CD8-positive, alpha-beta memory T cell (primary cell): ENCODE measurements at places on chromosomes 5 and 9.

DNA sequence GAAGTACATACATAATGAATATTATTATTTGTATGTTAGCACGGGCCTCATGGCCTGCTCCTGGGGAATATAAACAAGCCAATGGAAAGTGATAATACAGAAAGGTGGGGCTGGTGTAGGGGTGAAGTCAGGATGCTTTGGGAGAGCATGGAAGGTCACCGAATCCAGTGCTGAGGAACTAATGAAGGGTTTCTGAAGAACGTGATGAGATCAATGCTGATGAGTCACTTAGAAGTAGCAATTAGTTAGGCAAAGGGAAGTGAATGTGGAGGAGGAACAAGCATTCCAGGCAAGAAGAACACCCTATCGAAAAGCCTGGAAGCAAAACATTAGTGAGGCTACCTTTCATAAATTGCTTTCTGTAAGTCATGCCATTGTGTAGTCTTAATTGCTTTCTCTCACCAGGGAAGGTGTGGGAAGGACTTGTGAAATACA, 2.1 kb downstream of the ANXA1 start:
- no peak for DNase-seq

DNA sequence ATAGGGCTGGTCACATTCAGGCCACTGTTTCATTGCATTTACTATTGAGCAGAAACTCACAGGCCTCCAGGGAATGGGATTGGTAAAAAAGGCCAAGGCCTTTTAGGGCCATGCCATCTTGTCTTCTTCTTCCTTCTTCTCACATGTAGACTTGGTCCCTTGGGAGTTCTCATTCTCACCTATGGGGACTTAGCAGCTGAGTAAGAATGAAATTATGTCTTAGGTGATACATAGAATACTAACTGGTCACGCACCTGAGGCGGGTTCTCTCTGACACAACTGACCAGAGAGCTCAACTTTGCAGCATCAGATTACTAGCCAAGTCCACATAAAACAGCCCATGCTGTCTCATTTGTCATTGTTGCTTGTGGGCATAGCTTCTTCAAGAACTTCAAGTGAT, 641.8 kb downstream of the EFNA5 start:
- DNase-seq: no peak

DNA sequence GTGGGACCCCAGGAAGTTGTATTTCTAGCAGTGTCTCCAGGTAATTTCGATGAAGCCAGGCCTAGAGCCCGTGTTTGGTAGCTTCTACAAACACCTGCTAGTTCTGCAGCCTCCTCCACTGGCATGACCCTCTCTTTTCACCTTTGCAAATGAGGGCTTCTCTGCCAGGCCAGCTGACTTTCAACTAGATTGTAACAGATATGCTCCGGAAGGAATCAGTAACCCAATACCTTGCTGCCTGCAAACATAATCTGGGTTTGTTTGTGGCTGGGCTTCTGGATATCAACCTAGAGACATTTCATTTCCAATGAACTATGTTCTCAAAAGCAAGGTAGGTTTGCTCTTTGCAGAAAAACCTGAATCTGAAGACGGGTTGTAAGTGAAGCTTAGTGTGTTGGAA, 354.8 kb downstream of the DMRT2 start:
- no peak for DNase-seq

DNA sequence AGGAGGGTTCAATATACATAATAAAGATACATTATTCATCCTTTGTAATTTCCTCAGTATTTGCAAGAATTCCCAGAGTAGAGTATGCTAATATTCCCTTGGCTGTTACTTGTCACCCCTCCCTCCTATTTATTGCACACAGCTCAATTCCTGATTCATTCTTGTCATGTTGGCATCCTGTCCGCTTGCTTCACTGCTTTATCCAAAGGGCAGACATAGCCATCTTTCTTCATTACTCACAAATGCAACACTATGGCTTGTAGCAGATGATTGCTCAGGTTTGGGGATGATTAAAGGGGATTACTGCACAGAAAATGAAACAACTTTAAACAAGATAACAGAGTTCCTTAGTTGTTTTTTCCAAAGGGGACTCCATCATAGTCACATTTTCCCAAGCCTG, 1.2 kb upstream of the IL33 start:
- DNase-seq: no peak

- DNase-seq: no peak
Measured at GRCh38 chr5:172642051-172642409, 967 bp downstream of the NEURL1B start.

DNA sequence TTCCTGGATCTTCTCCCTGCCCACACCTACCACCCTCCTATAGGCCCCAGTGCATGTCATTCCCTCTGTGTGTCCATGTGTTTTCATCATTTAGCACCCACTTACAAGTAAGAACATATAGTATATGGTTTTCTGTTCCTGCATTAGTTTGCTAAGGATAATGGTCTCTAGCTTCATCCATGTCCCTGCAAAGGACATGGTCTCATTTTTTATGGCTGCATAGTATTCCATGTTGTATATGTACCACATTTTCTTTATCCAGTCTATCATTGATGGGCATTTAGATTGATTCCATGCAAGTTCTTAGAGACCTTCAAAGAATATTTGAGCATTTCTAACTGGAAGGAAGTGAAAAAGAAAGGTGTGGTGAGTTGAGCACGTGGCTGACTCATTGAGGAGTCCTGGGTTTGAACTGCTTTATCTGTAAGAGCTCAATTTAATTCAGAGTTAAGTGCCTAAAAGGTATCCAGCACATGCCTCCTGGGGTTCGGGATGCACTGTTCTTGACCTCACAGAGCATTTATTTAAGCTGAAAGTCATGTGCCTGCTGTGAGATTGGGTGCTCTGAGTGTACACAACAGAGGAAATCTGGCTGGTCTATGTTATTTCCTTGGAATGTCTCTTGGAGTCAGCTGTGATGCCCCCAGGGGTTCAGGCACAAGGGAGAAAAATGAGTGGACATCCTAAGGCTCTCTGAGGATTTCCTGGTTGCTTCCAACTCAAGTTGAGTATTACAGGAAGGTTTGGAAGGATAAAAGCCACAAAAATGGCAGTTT, 56.4 kb downstream of the SH3GL2 start:
- DNase-seq: no peak

DNA sequence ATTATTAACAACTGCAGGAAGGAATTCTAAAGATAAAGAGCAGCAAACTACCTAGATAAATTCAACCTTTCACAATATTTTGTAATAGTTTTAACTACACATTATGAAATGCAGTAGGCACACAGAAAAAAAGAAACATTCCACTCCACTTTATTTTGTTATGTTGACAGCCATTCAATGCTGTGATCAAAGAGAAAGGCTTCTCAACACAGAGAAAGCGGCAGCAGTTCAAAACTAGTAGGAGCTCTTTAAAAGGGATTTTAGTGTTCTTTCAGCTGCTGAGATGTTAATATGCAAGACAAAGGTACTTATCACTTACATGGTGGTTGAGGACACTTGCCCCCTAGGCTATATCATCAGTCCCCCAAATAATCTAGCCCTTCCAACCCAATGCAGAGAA, 11.6 kb downstream of the CEMIP2 start:
- DNase-seq: no peak

DNA sequence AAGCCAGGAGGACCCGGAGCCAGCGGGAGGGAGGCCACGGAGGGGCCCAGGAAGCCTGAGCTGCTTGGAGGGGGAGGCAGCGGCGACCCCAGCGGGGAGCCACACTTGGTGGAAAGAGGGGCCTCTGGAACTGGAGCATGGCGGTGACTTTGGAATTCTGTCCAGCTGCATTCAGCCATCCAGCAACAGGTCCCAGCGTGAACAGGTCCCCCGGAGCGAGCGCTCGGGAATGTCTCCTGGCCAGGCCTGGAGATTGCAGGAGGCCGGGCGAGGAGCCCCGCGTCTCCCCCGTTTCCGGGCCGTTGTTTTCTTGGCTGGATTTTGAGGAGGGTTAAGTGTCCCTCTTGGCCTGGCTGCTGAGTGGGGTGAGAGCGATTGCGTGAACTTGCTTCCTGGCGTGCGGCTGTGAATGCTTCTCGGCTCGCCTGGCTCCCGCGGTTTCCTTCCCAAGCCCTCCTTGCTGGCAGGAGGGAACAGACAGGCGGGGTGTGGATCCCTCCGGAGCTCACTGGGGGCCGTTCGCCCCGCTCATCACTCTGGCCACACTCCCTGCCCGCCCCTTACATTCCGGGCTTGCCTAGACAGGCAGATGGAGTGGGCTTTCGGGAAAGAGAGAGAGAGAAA, 125.3 kb upstream of the IRX4 start:
- DNase-seq: no peak

GRCh38 chr5:115321309-115321708, 24.9 kb upstream of the CCDC112 start:
- DNase-seq: no peak

DNA sequence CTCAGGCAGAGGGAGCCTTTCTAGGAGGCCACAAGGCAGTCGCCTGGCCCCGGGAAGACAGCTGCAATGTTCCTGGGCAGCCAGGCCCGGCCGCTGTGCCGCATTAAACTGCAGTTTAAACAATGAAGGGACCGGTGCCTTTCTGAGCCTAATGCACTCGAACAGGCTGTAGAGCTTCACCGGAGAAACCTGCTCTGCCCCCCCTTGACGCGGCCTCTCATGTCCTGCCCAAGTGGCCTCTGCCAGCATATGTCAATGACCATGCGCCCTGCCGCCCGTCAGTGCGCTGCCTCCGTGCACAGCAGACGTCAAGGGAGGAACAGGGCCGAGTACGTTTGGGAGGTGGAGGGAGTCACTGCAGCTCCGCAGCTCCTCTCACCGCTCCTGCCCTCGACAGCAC, 38.4 kb upstream of the BARHL1 start:
- no peak for DNase-seq

DNA sequence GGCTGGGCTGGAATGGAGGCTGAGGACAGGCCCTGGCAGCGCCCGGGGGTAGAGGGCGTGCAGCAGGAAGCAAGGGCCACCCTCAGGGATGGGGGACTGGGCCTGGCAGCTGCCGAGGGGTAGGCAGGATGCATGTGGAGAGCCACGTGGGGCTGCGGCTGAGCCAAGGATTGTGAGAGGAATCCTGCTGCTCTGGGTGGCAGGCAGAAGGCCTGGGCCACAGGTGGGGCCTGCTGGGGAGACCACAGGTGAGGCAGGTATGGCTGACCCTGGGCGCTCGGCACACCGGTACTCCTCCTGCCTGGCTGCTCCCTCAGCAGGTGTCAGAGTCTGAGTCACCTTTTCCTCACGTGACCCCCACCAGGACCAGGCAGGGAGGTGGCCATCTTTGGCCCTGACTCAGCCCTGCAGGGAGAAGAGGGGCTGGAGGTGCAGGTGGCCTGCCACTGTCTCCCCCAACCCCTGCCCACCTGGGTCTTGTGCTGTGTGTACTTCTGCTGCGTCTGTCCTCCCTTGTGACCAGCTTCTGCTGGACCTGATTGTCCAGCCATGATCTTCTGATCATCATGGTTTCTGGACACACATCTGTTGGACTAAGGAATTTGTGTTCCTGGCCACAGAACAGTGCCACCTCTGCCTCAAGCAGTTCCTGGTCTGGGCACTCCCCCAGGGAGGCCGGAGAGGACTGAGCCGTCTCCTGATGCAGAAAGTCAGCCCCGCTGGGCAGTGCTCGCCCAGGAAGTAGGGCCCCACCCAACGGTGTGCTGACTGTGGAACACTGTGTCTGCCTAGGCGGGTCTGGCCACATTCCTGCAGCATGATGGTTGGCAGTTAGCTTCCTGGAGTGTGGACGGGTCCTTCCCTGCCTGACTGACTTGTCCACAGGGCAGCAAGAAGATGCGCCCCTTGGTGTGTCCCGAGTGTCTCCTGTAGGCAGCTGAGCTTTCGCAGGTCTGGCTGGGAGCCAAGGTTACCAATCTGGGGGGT, 6.4 kb downstream of the ARRDC1 start:
- no peak for DNase-seq

DNA sequence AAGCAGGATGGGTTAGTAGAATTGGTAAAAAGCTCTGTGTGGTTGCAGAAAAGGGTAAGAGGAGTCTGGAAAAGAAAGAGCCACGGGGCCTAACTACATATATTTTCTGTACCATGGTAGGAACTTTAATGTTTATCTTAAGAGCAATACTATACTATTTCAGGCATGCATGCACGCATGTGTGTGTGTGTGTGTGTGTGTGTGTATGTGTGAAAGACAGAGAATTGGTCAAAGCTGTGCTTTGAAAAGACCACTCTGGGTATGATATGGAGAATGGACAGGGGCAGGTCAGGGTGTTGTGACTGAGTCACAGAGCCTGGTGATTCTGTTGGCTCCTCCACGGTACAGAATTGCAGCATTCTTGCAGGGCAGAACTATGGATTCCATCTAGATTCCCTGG, 339.3 kb downstream of the SLIT3 start:
- DNase-seq: no peak

- no peak for DNase-seq
Measured at GRCh38 chr9:113644321-113644720, 180.8 kb downstream of the RGS3 start.

- no peak for DNase-seq
Measured at GRCh38 chr5:26482810-26483375, 555.5 kb downstream of the CDH9 start.

DNA sequence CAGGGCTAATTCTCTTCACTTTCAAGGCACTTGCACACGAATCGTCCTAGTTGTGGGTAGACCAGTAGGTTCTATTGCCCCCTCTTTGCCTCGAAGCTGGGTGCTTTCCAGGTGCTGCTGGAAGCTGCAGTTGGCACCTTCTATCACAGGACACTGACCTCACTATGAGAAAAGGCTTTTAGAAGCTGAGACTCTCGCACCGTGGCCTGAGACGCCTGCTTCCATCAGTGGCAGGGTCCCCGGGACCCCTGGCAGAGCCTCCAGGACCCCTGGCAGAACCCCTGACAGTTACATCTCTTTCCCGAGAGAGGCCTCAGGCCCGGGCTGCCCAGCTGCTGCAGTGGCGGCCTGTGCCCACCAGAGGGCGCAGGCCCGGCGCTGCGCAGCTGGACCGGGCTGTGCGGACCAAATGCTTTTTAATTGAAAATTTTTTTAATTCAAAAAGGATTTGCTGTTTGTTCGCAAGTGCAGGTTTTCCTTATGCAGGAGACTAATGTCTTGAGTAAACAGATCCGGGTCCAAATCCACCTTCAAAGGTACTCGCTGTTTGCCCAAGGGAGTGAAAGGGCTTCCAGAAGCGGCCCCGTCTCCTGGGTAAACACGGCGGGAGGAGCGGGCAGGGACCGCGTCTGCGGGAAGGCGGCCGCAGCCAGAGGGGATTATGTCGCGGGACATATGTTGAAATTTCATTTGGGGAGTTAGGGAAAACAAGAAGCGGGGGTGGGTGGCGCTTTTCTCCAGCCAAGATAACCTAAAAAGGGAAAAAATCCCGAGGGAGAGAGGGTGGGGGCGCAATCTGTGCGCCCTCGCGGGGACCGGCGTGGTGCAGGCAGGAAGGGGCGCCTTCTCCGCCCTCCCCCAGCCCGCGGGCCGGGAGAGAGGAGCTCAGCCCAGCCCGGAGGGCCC, 114.5 kb upstream of the LMX1B start:
- DNase-seq: peak; percentile 40

DNA sequence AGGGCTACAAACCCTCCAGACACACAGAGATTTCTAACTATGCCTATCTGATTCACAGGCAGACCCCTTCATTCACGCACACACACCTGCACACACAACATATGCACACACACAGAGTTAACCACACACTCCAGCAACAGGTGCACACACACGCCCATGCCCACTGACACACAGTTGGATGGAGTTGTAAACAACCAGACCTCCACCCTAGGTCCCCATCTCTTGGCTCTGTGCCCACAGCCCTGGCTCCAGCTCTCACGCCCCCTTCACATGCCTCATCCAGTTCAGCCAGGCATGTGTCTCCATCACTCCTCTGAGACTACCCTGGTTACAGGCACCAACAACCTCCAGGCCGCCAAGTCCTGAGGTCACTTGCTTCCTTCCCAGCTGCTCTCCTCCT, 61.1 kb downstream of the PSD2 start:
- no peak for DNase-seq
